NCI-H1694 treated with DMSO at 0.1 percent for 48 hours (cell line): ENCODE measurements at places on chromosomes 5 and 9.
A peak's percentile ranks its signal among the peaks of the same experiment; 100 is the strongest.

GRCh38 chr5:96218653-96219052, 214.4 kb downstream of the PCSK1 start:
- no peak for DNase-seq

DNA sequence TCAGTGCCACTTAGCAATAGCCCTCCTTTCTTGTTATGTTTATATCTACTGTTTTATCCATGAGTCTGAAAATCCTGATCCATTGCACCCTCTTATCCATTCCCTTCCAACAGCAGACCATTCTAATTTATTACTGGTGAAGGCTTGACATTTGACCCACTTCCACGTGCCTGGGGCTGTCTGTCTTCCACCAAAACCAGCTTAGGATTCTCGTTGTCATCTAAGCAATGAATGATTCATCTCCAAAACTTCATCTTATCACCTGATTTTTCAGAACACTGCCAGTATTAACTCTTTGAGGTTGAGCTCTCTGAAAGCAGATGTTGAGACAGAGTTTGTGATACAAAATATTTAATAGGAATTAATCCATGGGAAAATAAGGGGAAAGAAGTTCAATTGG, 277.8 kb upstream of the FBXL7 start:
- DNase-seq: no peak

DNA sequence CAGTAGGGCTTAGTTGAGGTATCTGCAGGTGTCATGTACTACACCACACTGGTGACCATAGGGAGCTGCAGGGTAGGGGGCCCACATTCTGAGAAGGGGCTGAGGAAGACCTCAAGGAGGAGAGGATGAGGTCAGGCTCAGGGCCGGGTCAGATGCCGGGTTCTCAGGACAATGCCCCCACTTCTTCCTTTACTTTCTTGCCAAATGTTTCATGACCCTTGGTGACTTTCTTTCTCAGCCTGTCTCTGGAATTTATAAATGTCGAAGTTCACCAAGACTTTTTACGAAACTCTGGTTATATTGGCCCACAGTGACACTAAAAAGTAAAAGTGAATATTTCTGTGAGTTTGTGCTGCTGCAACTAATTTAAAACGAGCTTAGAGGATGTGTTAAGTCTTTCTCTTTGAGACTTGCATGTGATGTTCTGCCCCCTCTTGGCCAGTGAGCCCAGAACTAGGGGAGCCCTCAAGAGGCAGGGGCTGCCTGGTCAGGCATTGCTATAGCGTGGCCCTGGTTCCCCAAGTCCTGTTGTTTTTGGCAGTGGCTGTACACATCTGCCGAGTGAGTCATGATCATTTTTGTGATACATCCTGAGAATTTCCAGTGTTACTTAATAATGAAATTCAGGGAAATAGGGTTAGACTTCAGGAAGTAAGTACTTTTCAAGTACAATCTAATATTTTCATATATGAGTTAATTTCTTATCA, 11.2 kb downstream of the ACO1 start:
- no peak for DNase-seq

DNA sequence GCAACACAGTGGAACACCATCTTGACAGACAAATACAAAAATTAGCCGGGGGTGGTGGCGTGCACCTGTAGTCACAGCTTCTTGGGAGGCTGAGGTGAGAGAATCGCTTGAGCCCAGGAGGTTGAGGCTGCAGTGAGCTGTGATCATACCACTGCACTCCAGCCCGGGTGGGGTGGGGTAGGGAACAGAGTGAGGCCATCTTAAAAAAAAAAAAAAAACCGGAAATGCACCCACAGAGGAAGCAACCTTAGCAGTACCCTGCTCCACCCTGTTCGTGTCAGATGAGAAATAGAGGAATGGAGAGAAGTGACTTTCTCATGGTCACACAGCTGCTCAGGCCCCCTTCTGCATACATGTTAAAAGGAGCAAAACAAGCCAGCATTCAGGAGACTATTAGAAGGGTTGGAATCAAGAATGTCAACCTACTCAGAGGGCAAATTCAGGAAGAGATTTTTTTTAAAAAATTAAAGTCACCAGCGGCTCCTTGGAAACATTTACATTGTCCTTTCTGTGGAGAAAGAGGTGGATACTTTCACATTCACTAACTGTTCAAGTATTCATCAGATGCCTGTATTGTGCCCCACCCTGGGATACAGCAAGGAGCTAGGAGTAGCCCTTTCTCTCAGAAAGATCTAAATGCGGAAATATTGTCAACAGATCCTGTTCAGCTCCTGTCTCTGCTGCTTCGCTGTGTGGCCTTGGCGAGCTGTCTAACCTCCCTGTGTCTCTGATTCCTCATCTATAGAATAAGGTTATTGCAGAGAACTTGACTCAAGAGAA, 41.0 kb downstream of the CYFIP2 start:
- no peak for DNase-seq

GRCh38 chr5:32439086-32439642, 5.4 kb downstream of the ZFR start:
- no peak for DNase-seq

- no peak for DNase-seq
Observed at GRCh38 chr5:69167493-69167855, 524 bp downstream of the CCNB1 start.

DNA sequence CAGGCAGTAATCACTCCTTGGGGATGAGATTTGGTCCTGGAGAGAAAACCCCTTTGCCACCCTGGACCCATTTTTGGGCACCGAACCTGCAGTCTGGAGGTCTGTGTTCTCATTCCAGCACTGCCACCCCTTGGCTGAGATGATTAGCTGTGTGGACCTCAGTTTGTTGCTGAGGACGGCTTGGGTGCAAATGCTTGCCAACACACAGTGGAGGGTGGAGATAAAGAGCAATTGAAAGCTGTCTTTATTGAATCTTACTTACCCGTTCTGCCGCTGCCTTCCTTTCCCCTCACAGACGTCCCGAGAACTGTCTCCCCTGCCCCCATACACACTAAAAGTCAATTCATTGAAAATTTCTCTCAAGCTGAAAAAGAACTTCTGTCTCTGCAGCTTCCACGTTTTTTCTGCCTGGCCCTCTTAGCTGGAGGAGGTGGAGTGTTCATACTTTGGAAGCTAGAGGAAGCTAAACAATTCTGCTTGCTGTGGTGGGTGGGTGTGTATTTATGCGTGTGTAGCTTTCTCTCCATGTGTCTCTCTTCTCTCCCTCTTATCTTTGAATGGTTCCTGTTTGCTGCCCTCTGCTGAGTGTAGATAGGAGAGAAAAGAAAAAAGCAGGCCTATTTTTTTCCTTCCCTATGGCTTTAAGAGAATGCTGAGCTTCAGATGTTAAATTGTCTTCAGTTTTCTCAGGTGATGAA, 6.6 kb downstream of the GALNT10 start:
- peak; percentile 30 for DNase-seq

DNA sequence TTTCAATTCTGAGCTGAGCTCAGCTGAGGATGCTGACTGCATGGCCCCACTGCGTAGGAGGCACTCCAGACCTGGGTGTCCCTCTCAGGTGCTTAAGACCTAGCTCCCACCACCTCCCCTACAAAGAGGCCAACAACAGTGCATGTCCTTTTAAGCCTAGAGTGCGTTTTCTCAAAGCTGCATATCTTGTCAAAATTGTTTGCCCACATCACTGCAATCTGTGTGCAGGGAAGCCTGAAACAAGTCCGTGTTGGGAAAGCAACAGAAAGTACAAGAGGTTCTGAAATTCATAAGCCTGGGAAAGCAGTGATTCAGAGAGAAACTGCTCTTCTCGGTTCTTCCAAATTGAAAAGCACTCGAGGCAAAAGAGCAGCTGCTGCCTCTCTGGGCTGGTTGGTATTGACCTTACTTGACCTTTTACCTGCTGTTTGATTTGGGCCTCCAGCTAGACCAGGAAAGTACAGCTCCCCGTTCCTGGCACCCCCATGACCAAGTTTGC, 238.4 kb downstream of the NR2F1-AS1 start:
- peak; percentile 19 for DNase-seq

- no peak for DNase-seq
Observed at GRCh38 chr9:19442240-19442639, 33.4 kb downstream of the ACER2 start.

DNA sequence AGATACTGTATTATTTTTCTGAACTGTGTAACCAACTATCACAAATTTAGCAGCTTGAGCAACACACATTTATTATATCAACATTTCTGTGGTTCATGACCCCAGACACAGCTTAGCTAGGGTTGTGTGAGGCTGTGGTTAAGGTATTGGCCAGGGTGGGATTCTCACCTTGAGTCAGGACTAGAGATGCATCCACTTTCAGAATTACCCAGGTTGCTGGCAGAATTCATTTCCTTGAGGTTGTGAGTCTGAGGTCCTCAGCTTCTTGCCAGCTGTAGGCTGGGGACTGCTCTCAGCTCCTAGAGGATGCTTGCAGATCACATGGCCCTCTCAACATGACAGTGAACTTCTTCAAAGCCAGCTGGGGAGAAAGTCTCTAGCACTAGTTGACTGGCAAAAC, 122.5 kb upstream of the RASGRF2 start:
- no peak for DNase-seq

DNA sequence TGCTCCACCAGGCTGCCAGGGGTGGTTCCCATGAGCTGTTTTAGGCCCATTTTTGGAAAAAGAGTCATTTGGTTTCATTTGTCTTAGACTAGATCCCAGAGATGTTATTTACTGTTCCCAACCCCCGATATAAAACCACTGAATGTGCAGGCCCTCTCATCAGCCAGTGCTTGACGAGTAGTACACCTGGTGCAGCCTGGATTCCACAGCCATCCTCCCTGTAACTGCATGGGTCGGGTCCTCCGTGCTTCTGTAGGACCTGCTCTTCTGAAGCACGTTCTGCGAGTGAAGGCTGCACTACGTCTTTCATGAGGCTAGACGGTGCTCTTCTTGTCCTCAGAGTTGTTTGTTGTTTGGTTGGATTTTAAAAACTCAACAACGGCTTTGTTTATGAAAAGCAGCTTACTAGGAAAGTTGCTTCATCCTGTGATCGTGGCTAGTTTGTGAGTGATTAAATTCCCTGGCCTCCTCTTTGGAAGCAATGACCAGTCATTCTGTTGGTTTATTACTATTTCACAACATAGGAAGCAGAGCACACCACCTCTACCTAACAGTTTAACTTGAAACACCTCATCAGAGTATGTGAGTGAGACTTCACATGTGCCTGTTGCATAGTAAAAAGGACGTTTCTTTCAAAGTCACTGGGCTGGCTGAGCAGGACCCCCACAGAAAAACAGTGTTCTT, 135.2 kb downstream of the AOPEP start:
- DNase-seq: no peak
